Stimulated activated CD4-positive, alpha-beta T cell treated with anti-CD3 and anti-CD28 coated beads, Interleukin-1b, Interleukin-23, amount 100 ng/mL, for 1 hour (primary cell): ENCODE measurements at places on chromosomes 13 and 19.

DNA sequence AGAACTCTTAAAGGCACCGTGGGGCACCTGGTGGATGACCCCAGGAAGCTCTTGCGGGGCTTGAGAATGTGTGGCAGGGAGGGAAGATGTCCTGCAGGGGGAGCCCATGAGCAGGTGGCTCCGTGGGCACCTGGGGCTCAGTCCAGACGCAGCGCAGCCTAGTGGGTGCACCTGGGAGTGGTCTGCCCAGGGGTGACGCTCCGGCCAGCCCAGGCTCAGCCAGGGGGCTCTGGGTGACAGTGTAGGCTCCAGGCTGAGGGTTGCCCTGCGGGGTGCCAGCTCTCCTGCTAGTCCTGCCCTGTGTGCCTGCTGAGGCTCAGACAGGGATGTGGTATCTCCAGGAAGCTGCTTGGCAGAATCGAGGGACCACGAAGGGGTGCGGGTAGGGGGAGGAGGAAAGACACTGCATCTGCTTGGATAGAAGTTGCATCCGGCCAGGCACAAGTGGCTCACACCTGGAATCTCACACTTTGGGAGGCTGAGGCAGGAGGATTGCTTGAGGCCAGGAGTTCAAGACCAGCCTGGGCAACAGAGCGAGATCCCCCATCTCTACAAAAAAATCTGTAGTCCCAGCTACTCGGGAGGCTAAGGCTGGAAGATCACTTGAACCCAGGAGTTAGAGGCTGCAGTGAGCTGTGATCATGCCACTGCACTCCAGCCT, 15.0 kb upstream of the PGLS start:
- peak; percentile 53 for DNase-seq

DNA sequence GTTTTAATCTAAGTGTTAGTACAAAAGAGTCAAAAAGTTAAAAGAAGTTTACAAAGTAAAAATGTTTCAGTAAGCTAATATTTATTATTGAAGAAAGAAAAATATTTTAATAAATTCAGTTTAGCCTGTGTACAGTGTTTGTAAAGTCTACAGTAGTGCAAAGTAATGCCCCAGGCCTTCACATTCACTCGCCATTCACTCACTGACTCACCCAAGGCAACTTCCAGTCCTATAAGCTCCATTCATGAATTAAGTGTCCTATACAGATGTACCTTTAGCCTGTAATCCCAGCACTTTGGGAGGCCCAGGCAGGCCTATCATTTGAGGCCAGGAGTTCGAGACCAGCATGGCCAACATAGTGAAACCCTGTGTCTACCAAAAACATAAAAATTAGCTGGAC, 24.1 kb upstream of the AKAP11 start:
- DNase-seq = no peak

- DNase-seq = no peak
Measured at GRCh38 chr13:27556109-27556508, 64.2 kb downstream of the LNX2 start.

- no peak for DNase-seq
Measured at GRCh38 chr13:100484702-100485101, 103.9 kb downstream of the GGACT start.

- DNase-seq = no peak
Measured at GRCh38 chr13:32889986-32890565, 126.1 kb upstream of the KL start.

- DNase-seq = no peak
Measured at GRCh38 chr13:97384371-97384770, 49.6 kb upstream of the RAP2A start.

GRCh38 chr19:30017172-30017571, 75.1 kb downstream of the URI1 start:
- DNase-seq = no peak

DNA sequence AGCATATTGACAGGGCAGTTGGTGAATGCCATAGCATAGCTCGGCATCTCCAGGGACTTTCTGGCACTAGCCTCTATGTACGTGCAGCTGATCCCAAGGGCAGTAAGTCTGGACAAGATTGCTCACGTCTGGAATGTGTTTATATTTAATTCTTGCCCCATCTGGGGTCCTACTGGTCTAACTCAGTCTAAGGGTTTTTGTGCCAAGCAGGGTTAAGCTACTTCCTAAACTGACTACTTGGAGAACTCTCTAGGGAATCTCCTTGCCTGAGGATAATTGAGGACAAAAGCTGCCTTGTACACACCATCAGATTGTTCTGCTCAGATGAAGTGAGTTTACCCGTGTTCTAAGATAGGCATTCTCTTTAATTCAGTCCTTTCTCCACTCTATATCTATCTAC, 358.1 kb downstream of the MYO16 start:
- no peak for DNase-seq

DNA sequence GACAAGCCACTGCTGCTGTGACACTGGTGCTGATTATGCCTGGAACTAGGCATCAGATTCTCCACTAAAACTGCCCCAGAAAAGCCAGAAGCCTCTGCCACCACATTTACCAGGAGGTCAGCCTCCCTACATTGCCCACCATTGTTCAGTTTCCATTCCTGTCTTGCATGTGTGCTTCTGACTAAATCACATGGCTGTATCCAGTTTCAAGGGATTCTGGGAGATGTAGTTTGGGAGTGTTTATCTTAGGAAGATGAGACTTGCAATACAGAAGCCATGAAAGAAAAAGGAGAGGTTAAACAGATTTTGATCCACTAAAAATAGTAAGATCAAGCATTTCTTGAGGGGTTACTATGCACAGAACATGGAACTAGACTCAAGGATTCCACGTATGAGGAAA, 40.7 kb upstream of the SERPINE3 start:
- no peak for DNase-seq

DNA sequence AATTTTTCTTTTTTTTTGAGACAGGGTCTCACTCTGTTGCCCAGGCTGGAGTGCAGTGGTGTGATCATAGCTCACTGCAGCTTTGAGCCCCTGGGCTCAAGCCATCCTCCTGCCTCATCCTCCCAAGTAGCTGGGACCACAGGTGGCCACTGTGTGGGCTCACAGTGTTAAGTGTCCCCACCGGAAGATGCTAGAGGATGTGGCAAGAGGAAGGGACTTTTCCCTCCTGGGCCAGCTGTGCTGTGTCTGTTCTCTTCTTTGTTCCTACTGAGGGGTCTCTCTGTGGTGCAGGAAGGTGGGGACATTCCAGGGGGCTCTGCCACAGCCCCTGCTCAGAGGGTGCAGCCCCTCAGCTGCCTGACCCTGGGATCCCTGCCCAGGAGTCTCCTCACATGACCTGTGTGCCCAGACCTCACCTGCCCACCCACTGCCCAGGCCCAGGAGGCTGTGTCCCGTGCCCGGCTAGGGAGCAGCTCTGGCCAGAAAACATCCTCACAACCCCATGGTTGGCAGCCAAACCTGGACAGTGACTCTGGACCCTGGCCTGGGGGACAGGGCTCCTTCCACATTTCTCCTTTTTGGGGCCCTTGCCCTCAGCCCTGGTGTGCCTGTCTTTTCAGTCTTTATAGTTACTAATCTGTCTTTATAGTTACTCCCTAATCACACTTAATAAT, 14.4 kb upstream of the ANKRD10 start:
- no peak for DNase-seq

- DNase-seq = no peak
Measured at GRCh38 chr19:11814700-11815035, 595 bp downstream of the ZNF440 start.

DNA sequence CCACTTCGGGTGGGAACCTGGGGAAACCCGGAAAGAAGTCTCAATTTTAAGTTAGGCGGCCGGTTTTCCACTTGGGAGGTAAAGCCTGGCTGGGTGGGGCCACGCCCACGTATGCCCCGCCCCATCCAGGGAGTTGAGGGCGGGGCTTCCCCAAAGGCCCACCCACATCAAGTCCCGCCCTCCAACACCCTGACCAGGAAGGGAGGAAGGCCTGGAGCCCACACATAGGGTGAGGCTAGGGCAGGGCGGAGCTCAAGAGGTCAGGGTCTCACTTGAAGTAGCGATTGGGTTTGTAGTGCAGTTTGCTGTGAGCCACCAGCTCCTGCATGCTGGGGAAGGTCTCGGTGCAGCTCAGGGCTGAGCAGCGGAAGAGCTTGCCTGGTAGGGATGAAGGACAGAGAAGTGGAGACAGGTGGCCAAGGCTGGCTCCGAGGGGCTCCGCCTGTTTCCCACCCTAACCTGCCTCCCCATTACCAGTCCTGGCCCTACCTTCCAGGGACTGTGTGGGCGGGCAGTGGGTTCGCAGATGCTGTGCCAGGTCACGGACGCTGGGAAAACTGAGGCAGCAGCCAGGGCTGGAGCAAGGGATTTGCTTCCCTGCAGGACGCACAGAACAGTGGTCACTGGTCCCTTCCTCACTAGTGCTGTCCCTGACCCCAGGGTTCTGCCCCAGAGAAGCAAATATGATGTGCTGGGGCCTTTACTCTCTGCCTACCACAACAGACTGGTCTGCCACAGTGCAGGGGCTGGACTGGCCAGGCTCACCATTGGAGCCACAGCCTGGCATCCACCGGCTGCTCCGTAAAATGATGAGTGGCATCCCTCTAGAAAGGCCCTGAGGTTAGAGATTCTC, 1.6 kb downstream of the ZNF414 start:
- DNase-seq = no peak

DNA sequence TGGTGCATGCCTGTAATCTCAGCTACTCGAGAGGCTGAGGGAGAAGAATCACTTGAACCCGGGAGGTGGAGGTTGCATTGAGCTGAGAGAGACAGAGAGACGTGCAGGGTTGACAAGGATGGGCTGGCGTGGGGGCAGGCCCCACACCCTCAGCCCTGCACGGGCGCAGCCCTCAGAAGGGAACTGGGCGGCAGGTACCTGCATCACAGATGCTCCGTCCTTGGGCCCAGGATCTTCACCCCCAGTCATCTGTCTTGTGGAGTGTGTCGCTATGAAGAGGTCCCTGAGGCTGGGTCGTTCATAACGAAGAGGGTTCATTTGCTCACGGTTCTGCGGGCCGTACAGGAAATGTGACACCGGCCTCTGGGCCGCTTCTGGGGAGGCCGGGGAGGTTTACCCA, 20.3 kb downstream of the C2CD4C start:
- no peak for DNase-seq

GRCh38 chr19:19262190-19263057, 10.7 kb downstream of the TM6SF2 start:
- DNase-seq = no peak

- DNase-seq = no peak
Measured at GRCh38 chr13:31477961-31478360, 261.4 kb upstream of the RXFP2 start.

DNA sequence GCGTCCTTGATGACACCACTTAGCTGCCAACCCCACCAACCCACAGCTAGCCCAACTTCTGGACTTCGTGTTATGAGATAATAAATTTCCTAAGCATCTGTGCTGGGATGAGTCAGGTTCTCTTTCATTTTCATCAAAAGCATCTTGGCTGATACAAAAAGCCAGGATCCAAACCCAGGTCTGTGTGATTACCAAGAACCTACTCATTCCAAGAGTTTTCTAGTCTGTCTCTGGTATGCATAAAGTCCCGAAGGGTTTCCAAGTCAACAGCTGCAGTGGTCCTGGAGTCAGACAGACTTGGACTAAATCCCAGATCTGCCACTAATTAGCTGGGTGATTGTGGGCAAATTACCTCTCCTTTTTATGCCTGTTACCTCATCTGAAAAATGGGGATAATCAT, 55.5 kb upstream of the SERP2 start:
- no peak for DNase-seq

DNA sequence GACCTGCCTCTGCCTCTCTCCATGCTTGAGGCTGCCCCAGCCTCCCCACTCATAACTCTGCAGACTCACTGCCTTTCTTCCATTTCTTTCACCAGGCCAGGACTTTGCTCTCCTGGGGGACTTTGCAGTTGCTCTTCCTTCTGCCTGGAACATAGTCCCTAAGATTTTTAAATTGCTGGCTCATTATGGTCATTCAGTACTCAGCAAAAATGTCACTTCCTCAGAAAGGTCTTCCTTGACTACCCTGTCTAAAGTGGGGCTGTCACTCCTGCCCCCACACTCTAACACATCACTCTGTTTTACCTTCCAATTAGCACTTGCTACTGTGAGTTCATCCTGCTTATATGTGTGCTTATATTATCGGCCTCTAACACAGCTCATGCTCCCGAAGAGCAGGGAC, 618.2 kb downstream of the UQCRFS1 start:
- no peak for DNase-seq

DNA sequence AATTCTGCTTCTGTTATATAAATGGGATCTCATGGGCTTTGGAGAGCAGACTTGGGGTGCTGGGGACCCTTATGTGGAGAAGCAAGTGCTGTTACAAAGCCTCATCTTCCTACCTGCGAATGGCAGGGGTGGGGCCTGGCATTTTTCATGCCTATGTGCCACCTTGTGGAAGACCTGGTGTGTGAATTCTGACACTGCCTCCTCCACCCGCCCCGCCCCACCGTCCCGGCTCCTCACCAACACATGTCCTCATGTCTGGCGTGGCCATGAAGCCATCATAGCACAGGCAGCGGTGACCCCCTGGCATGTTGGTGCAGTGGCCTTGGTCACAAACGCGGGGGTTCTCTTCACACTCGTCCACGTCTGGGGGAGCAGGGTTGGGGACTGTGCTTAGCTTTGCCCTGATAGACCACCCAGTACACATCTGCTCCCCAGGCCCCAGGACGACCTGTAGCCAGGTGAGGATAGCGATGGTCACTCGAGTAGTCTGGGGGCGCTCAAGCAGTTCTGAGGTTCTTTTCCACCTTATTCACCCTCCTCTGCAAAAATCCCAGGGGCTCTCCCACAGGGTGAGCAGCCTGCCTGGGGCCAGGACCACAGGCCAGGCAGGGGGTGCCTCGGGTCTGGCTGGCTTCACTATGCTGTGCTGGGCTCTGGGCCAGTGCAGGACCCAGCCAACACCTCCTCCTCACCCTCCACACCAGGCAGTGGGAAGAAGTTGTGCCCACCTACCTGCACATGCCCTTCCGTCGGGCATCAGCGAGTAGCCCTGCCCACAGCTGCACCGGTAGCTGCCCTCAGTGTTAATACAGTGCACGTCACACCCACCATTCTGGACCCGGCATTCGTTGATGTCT, 32.7 kb downstream of the FBN3 start:
- DNase-seq = no peak

- no peak for DNase-seq
Measured at GRCh38 chr19:37938353-37938752, 31.3 kb downstream of the SIPA1L3 start.

DNA sequence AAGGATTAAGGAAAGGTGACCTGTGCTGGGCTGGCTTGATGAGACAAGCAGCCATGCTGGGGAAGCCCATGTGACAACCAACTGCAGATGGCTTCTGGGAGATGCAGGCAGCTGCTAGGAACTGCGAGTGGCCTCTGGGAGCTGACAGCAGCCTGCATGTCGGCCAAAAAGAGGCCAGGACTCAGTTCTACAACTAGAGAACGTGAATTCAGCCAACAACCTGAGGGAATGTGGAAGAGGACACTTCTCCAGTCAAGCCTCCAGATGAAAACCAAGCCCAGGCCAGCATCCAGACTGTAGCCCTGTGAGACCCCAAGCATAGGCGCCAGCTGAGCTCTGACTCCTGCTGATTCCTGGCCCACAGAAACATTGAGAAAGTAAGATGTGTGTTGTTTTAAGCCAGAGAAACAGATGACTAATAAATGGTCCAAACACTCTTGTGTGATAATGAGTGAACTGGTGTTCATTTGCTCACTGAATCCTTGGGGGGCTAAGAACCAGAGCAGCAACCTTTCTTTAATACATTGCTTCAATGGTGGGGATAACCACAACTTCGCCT, 45.0 kb downstream of the SLC7A1 start:
- no peak for DNase-seq
